ENCODE measurements at places on chromosomes 2 and 18. TPM values are rescaled to one million over a fixed set of nuclear protein-coding genes. Genes with fewer than 3 reads are reported as not detected.

- DNase-seq: no peak
- H3K27me3 ChIP-seq: no peaks in the 10 kb centered on the region
- no peaks in the 10 kb centered on the region for H3K36me3 ChIP-seq
- no peaks in the 10 kb centered on the region for H3K4me1 ChIP-seq
Observed at GRCh38 chr2:111015283-111015995, 105.3 kb upstream of the BCL2L11 start.

GRCh38 chr2:218485986-218486667 lies 67.2 kb downstream of the VIL1 start:
- peaks cover 29% of the 10 kb centered on the region for H3K36me3 ChIP-seq
- no peak for DNase-seq
- no peak overlapping the region for H3K27ac ChIP-seq
- H3K27me3 ChIP-seq: no peaks in the 10 kb centered on the region
- peaks cover 8% of the 10 kb centered on the region for H3K4me1 ChIP-seq

- no peaks in the 10 kb centered on the region for H3K4me1 ChIP-seq
- no peak overlapping the region for H3K27ac ChIP-seq
- DNase-seq: no peak
- H3K4me3 ChIP-seq: no peak overlapping the region
Observed at GRCh38 chr2:28515176-28515751, 19.4 kb downstream of the PLB1 start.

TWIST2 gene
- total RNA-seq: not detected

BCL11A gene
- not detected for total RNA-seq

- H3K4me3 ChIP-seq: no peak overlapping the region
- no peaks in the 10 kb centered on the region for H3K27me3 ChIP-seq
- no peaks in the 10 kb centered on the region for H3K4me1 ChIP-seq
- H3K27ac ChIP-seq: no peak overlapping the region
- H3K36me3 ChIP-seq: no peaks in the 10 kb centered on the region
Observed at GRCh38 chr2:85659324-85659981, 8.5 kb downstream of the SFTPB start.

GRCh38 chr2:12071318-12071717 lies 324.9 kb downstream of the LPIN1 start:
- H3K4me1 ChIP-seq: peaks cover 4% of the 10 kb centered on the region
- DNase-seq: no peak
- no peak overlapping the region for H3K27ac ChIP-seq

- DNase-seq: no peak
- H3K27me3 ChIP-seq: peaks cover 4% of the 10 kb centered on the region
- no peak overlapping the region for H3K27ac ChIP-seq
Observed at GRCh38 chr18:76619621-76620315, 124.7 kb upstream of the ZNF516 start.
